ENCODE measurements at places on chromosomes 13 and 19.

- DNase-seq, result no peak
These were observed 84.8 kb downstream of the PCDH17 start for GRCh38 chr13:57716295-57716694.

- DNase-seq, result no peak
These were observed 2.5 kb downstream of the RPS28 start for GRCh38 chr19:8323781-8324185.

GRCh38 chr19:1065606-1066109 is 1.3 kb upstream of the ARHGAP45 start:
- no peak for DNase-seq

DNA sequence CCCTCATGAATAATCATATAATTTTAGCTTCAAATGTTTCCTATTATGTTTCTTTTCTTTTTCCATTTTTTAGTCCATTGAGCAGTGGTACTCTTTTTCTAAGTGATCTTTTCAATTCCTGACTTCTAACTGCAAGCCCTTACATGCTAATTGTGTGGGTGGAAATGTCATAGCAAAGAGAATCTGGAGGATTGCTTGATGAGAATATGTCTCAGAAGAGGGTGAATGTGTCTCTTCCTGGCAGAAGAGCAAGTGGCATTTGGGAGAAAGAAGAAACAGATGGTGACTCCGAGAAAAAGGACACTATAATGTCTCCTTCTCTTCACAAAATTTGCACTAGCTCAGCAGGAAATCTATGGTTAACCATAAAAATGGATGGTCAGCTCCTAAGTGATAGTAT is 2320.0 kb downstream of the PCDH9 start:
- no peak for DNase-seq

DNA sequence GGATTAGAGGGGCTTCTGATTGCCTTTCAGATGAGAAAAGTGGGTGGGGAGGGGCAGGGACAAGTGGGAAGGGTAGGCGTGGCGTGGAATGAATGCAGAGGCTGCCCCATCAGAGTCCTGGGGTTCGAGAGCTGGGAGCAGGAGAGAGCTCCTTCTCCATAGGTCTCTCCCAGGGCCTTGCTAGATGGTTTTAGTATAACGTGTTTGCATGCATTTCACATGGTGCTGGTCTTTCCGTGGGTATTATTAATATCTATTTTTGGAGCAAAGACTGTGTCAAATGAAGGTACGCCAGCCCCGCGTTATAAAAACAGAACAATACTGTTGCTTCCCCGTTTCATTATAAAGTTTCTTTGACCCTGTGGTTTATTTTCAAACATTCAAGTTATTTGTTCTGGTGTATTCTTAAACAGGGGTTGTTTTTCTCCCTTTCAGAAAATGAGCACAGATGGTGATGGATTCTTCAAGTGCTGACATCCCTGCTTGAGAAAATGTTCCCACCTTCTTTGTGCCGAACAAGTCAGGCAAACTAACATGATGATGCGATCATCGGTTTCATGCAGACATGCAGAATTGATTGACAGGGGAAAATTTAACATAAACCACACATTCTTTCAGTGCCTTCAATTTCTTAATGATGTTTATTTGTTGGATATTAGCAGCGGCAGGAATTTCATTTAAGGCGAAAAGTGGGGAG is 62.1 kb upstream of the ZNF536 start:
- DNase-seq, result no peak

DNA sequence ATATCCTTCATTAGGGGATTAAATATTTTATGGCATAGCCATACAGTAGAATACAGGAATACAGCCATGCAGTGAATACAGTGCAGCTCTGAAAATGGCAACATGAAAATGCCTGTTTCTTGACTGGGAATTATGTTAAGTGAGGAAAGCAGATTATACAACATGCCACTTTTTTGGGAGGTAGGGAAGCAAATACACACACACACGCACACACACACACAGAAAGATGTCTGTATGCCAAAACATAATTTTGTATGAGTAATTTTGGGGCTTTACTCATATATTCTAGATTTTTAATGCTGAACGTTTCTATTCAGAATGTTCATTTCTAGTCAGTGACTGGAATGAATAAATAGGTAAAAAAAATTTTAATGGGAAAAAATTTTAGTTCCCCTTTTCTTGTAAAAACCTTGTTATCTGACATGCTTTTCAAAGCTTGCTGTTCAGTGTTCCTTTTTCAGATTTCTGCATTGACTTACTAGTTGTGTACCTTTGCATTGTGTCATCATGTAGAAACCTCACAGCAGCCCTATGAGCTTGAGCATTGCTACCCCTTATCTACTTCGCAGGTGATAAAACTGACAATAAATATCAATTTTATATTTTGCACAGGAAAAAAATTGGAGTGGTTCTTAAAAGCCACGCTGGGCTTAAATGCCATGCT is 7.8 kb downstream of the GPR183 start:
- DNase-seq, result no peak

- DNase-seq, result no peak
These were observed 45.0 kb downstream of the CEBPG start for GRCh38 chr19:33418461-33418860.

DNA sequence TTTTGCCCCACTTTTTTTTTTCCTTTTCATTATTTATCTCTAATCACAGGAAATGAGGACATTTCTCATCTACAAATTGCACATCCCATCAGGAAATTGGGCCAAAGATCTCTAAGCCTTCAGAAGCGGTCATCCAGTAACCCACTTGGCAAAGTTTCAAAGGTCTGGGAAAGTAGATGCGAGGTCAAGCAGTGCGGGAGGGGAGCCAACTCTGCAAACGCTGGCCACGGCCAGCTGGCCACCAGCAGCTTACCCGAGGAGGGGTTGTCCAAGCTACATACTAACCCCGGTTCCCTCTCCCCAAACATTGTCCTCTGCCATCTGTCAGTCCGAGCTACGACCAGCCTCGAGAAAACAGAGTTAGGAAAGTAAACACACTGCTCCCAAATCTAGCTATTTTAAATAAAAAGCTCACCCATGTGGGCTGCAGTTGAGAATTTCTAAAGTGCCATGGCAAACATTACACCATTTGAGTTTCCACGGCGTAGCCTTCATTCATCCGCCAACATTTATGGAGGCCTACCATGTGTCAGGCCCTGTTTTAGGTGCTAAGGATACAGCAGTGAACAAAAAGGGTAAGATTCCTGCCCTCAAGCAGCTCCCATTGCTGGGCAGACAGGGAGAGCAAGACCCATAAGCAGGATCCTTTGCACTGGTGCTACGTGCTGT is 11.5 kb downstream of the FFAR2 start:
- DNase-seq, result no peak

DNA sequence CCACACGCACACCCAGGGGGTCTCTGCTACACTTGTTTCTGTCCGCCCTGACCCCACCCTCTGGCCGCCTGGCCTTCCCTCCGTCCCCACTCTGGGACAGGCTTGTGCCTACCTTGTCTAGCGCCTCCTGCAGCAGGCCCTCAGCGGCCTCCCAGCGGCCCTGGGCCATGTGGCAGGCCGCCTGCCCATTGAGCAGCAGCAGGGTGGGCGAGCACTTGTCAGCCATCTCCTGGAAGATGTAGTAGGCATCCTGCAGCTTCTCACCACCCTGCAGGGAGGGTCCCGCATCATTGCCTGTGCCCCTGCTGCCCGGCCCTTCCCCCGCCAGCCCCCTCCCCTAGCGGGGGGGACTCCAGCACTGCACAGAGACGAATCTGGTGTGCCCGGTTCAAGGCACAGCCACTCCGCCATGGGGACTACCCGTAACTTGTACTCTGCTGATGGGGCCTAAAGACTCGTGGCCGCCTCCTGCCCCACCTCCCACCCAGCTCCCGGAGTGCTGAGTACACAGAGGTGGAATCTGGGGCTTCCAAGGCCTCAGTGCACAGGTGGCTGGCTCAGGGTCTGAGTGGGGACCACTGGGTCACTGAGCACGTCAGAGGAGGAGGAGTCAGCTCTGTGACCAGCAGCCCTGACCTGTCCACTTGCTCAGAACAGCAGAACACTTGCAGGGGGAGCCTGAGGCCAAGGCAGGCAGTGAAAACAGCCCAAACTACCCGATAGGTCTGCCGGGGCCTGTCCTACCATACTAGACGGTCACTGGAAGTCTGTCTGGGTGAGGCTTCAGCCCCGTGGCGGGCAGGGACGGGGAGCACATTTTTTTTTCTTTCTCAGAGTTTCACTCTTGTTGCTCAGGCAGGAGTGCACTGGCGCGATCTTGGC is 7.4 kb upstream of the CERS1 start:
- no peak for DNase-seq

DNA sequence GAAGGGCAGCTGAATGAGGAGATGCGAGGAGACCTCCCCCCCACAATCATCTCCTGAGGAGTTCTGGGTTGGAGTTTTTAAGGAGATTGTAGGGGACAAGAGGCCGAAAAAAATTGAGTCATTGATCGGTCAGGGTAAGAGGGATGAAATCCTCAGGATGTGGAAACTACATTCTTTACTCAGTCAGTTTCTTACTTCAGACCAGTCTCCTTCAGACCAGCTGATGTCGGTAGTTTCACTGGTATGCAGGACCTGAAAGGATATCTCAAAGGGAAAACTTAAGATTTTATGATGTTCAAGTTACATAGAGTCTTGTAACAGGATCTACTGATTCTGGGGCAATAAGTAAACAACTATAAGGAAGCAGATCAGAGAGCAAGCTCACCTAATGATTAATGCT is 51.7 kb upstream of the RFXAP start:
- no peak for DNase-seq

GRCh38 chr13:39455521-39456175 is 147.3 kb downstream of the LHFPL6 start:
- no peak for DNase-seq

- no peak for DNase-seq
These were observed 238.2 kb upstream of the IRS2 start for GRCh38 chr13:110024645-110024980.

DNA sequence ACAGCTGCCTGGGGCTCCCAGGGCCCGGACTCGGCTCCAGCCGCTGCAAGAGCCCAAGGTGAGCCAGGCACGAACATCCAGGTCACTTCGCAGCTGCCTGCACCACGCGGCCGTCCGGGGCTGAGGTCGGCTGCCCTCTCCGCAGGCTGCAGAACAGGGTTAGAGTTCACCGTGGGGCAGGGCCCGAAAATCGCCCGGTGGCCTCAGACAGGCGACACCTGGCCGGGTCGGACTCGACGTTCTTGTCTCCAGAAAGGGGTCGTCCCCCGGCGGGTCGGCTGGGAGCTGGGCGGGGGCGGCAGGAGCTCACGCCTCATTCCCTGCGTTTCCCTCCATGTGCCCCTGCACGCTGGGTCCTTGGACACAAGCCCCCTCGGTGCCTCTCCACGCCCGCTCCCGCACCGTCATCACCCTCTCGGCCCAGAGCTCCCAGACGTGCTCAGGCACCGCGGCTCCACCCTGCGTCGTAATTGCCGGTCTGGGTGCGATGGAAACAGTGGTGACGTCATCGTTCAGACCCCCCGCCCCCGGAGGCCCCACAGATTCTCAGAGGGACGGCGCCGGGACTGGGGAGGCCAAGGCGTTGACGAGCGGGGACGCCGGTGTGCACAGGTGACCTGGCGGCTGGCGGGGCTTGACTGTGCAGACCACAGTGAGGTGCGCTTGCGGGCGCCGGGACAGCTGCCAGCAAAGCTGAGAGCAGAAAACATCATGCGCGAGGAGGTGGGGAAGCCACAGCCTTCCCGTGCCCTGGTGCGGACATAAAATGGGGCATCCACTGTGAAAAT is 4.0 kb upstream of the GRIN3B start:
- no peak for DNase-seq

- DNase-seq, result no peak
These were observed 386.6 kb downstream of the KCNRG start for GRCh38 chr13:50401721-50402465.

- no peak for DNase-seq
These were observed 56.1 kb downstream of the MRPL57 start for GRCh38 chr13:21232599-21232998.

DNA sequence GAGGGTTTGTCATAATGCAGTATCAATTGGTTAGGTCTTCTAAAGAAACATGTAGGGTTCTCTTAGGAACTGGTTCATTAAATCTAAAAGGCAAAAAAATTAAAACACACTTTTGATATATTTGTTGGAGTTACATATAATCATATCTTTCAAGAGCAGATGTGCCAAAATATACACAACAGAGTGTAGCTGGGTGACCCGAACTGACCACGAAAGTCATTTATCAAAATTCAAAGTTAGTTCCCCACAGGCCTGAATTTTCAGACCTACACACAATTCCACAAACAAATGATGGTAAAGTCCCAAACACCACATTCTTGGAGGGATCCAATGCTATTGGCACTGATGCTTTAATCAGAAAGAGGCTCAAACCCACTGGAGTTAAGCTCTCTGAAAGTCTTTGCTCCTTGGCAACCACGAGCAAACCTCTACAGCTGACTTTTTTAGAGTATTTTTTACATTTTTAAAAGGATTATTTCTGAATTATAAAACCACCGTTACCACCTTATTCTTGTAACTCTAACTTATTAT is 50.9 kb downstream of the IRS2 start:
- no peak for DNase-seq

- DNase-seq, result no peak
These were observed 969 bp upstream of the POMP start for GRCh38 chr13:28657784-28658538.

DNA sequence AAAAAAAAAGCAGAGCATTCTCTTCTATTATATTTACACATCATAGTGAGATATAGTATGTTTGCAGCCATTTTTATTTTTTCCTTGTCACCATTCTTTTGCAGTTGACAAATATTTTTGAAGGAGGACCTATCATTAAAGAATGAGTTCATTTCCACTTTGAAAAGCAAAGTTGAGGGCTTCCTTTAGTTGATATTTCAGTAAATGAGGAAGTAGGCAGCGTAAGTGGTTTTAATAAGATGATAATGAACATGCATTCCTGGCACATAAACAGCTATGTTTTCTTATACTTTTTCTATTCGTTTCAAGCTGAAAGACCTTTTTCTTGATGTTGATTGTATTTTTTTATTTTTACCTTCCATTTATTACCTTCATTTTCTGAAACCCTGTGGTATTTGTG is 66.2 kb downstream of the ZMYM2 start:
- no peak for DNase-seq

DNA sequence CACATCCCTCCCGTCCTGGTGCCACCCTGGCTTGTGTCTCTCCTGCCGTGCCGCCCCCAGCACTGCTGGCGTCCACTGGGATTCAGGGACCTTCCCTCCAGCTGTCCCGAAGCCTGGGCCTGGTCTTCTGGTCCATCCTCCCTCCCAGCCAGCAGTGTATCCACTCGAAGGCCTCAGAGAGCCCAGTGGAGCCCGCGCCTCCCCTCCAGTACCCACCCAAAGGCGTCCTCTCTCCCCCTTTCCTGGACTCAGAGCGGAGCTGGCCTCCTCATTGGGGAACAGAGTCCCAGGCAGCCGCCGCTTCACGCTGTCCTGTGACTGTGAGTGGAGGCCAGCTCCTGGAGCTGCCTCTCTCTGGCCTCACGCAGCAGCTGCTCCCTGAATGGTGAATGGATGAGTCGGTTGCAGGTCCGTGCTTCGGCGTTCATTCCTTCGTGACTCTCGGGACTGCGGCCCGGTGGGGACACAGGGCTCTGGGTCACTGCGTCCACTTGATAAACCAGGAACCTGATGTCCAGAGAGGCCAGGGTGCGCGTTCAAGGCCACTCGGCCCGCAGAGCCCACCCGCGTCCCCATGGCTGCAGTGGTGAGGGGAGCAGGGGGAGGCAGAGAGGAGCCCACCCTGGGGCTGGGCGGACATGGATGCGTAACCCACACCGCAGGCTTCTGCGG is 12.1 kb downstream of the ONECUT3 start:
- no peak for DNase-seq

- no peak for DNase-seq
These were observed 6.3 kb upstream of the F10 start for GRCh38 chr13:113116206-113116800.

All from substantia nigra (tissue), 51 donors.